ENCODE measurements at places on chromosomes 5 and 9.

DNA sequence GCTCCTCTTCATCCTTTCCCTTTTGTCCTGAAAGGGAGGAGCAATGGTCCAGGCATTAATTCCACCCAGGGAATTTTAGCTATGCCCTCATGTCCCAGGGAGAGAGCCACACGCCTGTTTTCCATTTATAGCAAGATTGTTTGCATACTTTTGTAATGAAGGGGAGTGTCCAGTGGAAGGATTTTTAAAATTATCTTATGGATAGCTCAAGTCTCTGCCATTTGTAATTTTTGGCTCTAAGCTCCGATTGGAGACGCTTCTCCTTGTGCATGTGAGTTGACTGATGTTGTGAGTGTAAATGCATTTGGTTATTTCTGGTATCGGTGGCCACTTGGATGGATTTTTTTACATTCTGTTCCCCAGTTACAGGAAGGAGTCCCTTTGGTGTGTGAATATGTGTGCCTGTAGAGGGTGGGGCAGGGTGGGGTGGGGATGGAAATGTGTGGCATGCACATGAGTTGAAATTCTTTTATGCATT is 7.2 kb upstream of the RPL26L1 start:
- DNase-seq: peak; percentile 87

DNA sequence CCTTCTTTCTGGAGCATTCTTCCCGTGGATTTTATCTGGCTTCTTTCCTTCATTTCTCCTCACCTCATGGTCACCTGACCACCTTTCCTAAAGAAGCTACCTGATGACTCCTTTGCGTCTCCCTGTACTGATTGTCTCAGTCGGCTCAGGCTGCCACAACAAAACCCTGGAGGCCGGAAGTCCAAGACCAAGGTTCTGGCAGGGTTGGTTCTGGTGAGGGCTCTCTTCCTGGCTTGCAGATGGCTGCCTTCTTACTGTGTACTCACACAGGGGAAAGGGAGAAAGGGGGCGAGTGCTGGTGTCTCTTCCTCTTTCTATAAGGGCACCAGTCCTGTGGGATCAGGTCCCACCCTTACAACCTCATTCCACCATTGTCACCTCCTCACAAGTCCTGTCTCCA is 140.0 kb downstream of the SYK start:
- no peak for DNase-seq

GRCh38 chr9:104009826-104010225 is 84.3 kb upstream of the SMC2 start:
- no peak for DNase-seq

DNA sequence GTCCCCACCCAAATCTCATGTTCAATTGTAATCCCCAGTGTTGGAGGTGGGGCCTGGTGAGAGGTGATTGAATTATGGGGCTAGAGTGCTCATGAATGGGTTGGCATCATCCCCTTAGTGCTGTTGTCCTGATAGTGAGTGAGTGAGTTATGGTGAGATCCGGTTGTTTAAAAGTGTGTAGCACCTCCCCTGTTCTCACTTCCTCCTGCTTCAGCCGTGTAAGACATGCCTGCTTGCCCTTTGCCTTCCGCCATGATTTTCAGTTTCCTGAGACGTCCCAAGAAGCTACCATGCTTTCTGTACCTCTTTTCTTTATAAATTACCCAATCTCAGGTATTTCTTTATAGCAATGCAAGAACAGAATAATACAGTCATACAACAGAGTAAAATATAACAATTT is 742 bp upstream of the LECT2 start:
- no peak for DNase-seq

GRCh38 chr9:114390952-114391351 is 3.2 kb upstream of the AKNA start:
- DNase-seq: no peak

- no peak for DNase-seq
Measured at GRCh38 chr9:124198331-124198730, 59.4 kb upstream of the NEK6 start.

DNA sequence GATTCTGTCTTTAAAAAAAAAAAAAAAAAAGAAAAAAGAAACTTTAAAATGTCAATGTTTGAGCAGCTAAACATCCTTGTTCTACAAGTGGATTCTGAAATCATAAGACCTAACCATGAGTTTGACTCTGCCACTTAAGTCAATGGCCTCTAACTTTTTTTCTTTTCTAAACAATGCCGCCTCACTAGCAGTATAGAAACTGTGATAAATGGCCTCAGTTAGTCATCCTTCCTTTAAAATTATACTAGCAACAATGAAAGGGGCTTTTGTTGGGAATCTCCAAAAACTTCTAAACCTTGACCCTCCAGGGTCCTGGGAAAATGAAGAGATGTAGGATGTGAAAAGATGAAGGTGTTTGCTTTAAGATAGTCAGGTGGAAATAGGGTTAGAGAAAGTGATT is 71.1 kb downstream of the FBXL7 start:
- no peak for DNase-seq

DNA sequence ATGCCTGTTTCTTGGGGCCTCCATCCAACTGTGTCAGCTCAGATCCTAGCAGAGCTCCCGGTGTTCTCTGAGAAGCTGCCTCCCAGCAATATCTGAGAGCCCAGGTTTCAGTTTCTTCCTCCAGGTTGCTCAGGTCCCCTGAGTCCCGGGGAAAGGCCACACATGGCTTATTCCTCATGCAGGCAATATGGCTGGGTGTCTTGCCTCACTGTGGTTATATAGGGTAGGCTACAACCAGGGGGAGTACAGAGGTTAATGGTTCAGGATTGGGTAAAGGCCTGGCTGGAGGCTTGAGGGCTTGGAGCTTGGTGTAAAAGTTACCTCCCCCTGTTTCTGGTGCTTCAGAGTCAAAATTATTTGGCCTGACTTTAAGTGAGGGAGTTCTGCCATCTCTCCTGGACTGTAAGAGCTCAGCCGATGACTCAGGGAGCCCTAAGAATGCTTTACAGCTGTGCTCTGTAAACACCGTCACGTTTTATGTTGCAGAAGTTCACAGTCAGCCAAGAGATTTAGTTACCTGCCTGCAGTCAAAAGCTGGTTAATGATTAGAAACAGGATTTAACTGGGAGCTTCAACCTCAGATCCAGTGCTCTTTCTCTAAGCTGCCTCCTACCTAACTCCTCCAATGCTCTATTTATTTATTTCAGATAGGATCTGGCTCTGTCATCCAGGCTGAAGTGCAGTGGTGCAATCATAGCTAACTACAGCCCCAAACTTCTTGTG is 24.3 kb upstream of the UBAP2 start:
- peak; percentile 83 for DNase-seq

DNA sequence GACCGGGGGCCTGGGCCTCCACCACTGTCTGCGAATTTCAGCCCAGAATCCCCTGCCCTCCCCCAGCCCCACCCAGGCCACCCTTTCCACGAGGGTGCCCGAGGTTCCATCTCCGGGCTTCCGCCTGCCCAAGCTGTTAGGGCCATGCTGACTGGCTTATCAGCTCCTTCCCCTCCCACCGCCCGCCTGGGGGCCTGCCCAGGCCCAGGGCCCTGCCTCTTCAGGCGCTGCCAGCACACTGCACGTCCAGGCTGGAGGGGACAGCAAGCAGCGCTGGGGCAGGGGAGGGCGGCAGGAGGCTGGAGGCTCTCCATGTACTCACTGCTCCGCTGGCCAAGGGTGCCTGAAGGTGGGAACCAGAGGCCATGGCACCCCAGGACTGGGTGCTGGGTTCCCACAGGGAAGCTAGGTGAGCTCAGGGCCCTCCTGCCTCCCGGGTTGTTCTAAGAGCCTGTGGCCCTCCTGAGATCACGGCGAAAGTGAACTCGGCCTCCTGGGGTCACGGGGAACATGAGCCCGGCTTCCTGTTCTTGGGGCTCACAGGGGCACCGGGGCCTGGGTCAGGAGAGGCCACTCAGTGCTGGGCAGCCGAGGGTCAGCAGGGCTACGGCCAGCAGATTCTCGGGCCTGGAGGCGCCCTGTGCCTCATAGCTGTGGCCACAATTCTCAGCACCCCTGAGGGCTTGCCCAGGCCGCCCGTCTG is 57.7 kb upstream of the EGFL7 start:
- no peak for DNase-seq

- no peak for DNase-seq
Measured at GRCh38 chr5:168655316-168655715, 76.1 kb upstream of the PANK3 start.

DNA sequence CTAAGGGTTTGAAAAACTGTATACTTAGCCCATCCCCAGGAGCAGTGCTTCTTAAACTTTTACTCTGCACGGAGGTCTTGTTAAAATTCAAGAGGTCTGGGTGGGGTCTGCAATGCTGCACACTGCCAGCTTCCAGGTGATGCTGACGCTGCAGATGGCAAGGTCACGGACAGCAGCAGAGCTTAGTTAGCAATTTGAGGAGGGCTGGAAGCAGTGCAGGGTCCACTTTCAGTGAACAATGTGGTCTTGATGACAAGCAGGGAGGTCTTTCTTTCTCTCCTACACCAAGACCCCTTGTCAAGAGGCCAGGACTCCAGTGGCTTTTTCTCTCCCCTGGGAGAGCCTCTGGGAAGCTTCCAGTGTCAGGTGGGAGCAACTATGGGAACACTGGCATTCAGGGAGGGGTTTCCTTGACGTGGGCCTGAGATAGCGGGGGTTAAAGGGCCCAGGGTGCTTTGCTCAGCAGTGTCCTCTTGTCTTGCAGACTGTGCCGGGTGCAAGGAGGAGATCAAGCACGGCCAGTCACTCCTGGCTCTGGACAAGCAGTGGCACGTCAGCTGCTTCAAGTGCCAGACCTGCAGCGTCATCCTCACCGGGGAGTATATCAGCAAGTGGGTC is 65.0 kb upstream of the AFAP1L1 start:
- no peak for DNase-seq

DNA sequence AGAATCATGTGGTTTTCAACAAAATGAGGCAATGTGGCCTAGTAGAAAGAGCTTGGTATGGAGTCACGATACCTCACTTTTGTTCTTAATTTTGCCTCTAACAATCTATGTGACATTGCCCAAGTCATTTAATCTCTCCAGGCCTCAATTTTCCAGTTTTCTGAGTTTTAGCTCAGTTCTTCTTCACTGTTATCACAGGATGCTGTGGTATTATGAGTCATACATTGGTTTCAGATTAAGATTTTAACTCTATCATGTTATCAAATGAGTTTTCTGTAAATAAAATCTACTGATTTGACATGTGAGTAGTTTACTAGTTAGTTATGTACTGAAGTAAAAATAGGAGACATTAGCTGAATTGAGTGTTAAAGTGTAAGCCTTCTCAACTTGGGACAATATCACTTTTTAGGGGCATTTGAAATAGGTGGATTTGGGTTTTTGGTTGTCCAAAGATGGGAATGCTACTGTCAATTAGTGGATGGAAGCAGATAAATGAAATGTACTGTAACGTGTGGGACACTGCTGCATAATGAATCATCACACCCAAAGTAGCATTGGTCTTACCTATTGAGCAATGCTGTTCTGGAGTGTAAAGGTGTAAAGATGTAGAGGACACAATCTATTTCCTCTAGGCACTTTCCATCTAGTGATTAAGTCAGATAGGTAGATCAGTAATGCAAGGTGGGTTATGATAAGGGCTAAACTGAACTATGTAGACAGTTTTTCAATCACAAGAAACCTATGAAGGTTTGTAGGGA is 73.3 kb downstream of the NNT start:
- DNase-seq: no peak

DNA sequence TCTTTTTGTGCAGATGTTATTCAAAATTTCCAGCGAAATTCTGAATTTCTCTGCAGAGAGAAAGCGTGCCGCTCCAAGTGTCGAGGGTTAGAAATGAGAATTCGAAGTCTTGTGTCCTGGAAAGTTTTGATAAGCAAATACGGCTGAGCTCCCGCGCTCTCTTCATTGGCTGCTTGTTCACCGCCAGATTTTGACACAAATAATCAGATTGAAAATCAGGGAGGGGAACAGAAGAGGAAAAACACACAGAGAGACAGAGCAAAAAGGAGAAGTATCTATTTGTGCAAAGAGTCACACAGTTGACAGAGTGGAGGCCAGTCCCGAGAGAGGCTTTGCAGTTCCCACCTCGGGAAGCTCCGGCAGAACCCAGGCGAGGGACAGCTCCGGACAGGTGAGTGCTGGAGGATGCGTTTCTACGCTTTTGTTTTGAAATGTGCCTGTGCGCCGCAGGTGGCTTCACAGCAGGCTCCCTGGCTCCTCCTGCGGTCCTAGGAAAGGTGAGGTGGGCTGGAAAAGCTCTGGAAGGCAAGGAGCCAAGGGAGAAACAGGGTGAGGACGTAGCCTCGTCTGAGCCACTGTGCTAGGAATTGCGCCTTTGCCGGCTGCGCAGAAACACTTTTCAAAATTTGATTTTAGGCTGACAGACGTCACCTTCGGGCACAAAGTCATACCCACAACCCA is at the start of gene GFI1B:
TSS of gene GFI1B (plus strand) at position 244 of the 681 bp plus-strand sequence. CDS start 7,985 bp downstream, outside the sequence.
- DNase-seq: no peak

DNA sequence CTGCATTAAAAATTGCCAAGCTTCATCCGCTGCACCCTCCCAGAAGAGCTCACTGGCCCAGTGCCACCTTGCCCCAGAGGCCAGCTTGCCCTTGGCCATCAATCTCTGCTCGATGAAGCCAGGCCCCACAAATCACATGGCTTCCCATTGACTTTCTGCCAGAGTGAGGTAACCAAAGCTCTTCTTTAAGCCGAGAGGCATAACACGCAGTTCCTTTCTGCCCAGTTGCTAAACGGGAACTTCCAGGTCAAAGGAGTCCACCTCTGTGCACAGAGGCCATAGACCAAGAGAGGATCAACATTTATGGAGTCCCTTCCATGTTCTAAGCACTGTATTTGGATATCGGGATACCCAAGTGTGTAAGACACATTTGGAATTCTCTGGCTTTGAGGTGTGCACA is 208.8 kb downstream of the KIF4B start:
- no peak for DNase-seq

- DNase-seq: no peak
Measured at GRCh38 chr5:137304226-137304874, 194.8 kb downstream of the SPOCK1 start.

- DNase-seq: no peak
Measured at GRCh38 chr5:35847491-35847890, 9.2 kb upstream of the IL7R start.

GRCh38 chr9:111621895-111622480 is 9.1 kb upstream of the DNAJC25 start:
- peak; percentile 44 for DNase-seq

GRCh38 chr9:859251-859650 is 17.8 kb downstream of the DMRT1 start:
- DNase-seq: no peak

GRCh38 chr5:150487199-150488061 is 20.5 kb upstream of the NDST1 start:
- DNase-seq: peak; percentile 47

DNA sequence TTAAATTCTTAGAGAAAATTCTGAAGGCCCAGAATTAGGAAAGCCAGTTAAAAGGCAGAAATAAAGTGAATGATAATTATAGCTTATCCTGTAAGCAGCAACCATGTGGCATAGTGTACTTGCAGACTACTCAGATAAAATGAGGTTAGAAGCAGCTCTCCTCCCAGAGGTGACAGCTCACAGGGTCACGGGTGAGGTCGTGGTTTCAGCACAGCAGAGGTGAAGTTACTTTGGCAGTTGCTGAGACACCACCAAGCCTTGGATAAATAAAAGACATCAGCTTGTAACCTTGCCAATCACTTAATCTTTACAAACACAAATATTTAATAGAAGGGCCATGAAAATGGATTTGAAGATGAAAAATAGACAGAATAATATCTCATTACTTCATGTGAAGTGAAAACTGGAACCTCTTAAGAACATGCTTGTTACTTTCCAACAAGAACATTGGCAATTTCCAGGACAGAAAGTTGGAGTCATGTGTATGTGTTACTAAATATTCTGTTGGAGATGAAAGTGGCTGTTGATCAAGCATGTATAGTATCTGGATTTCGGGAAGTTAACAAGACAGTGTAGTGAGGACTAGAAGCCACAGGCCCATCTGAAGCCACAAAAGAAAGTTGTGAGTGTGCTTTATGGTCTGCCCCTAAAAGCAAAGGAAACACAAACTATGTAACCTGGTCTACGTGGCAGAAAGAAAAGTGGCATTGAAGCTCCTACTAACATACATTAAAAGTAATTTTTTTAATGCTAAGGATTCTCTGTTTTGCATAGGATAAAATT is 134.4 kb downstream of the ERCC6L2 start:
- DNase-seq: no peak
